ENCODE measurements at places on chromosomes 12 and 14.

- DNase-seq = no peak
Measured at GRCh38 chr14:60859525-60859924, 121.4 kb downstream of the TRMT5 start.

DNA sequence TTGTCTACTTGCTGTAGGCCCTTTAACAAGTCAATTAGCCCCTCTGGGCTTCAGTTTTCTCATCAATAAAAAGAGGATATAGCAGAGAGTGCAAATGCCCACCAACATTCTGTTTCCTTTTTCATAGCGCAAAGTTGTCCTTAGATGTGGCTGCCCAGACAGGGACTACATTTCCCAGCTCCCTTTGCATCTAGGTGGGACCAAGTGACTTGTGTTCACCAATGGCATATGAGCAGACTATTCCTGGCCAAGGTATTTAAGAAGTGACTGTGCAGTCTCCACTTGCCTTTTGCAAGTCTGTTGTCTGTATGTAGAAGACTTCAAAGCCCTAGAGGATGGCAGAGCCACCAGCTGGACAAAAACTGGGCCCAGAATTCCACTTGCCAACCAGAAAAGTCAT lies 59.7 kb downstream of the DAO start:
- peak; percentile 13 for DNase-seq

GRCh38 chr12:66456612-66457011 lies 154.3 kb downstream of the HELB start:
- no peak for DNase-seq

DNA sequence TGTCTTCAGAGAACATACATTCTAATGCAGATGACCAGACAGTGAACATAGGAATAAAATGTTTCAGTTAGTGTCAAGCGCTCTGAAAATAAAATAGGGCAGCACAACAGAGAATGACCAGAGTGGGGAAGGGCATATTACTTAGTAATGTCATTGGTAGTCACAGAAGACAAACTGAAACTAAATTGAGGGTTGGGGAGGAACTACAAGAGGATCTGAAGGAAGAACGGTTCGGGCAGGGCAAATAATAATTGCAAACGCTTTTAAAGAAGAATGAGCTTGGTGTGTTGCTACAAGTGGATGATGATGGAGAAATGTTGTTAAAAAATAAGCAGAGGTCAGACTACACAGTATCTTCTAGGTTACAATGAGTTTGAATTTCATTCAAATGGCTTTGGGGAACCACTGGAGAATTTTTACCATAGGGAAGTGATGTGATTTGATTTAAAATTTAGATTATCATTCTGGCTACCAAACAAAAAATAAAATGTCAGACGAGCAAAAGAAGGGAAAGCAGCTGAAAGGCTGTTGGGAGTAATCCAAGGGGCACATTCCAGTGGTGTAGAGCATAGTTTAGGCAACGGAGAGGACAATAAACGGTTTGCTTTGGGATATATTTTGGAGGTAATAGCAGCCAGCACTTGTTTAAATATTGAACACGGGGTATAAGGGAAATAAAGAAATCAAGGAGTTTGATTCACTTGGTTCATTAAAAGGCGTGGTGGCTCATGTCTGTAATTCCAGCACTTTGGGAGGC lies 56.3 kb upstream of the SLC6A13 start:
- DNase-seq = no peak

GRCh38 chr12:82047446-82047845 lies 288.3 kb upstream of the PPFIA2 start:
- DNase-seq = no peak

GRCh38 chr12:65656891-65657351 lies 167.4 kb upstream of the HMGA2 start:
- DNase-seq = peak; percentile 100

- no peak for DNase-seq
Measured at GRCh38 chr14:78683206-78683605, 513.0 kb downstream of the NRXN3 start.

- no peak for DNase-seq
Measured at GRCh38 chr12:71581206-71581605, 82.4 kb downstream of the ZFC3H1 start.

- DNase-seq = no peak
Measured at GRCh38 chr12:115619889-115620288, 657.6 kb downstream of the MED13L start.

GRCh38 chr12:116009805-116010204 lies 267.7 kb downstream of the MED13L start:
- peak; percentile 29 for DNase-seq

GRCh38 chr12:129009833-129010622 lies 156.8 kb downstream of the GLT1D1 start:
- no peak for DNase-seq

DNA sequence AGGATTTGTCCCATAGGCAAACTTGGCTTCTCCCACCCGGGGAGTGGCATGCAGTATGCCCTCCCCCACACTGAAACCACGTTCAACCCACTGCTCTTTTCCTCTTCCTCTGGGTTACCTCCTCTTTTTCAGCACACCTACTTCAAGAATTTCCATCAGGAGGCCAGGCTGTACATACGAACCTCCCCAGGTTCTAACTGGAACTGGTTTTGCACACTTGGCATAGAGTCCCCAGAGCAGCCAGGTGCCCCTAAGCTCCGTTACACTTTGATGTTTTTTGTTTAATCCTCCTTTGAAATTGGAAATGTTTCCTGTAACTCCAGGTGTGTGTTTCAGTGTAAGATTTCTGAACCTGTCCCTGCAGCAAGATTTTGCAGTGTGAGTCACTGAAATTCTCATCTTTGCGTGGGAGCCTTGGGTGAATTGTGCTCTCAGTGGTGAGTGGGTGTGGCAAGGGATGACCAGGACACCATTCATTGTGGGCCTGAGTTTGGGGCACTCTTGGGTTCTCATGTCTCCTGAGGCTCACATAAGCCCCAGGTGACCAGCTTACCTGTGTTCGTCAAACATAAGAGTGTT lies 18.2 kb downstream of the CD9 start:
- no peak for DNase-seq

DNA sequence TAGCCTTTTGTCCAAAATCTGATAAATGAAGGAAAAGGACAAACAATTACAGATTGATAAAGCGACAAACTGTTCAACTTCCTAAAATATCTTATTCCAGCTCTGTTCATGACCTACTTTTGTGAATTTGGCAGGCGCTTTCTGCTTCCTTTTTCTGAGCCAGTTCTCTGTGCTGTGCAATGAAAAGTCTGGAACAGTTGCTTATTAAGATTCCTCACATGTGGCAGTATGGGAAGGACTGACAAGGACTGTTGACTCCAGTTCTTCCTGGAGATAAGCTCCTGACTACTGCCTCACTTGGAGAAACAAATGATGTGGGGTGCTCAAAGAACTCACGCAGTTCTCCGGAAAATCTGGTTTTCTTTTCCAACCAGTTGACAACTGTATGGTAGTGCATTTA lies 58.3 kb upstream of the ANP32D start:
- DNase-seq = no peak

- DNase-seq = no peak
Measured at GRCh38 chr12:1966561-1967226, 37.6 kb downstream of the DCP1B start.

- DNase-seq = no peak
Measured at GRCh38 chr12:57135527-57136326, 7.4 kb downstream of the LRP1 start.

GRCh38 chr14:72126561-72126960 lies 194.3 kb downstream of the RGS6 start:
- DNase-seq = no peak

DNA sequence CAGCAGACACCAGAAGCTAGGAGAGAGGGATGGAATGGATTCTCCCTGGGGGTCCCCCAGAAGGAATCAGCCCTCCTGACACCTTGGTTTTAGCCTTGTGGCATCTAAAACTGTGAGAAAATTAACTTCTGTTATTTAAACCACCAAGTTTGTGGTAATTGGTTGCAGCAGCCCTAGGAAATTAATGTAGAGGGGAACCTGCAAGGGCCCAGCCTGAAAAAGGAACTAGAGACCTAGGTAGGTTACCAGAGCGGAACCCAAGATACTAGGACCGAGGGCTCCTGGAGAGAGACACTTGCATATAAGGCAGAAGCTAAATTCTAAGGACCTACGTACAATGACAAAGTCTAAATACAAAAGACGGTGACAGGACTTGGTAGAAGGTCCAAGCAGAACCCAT lies 8.1 kb upstream of the DENND5B start:
- DNase-seq = no peak

GRCh38 chr14:61661471-61662400 lies 33.6 kb upstream of the HIF1A start:
- DNase-seq = no peak

DNA sequence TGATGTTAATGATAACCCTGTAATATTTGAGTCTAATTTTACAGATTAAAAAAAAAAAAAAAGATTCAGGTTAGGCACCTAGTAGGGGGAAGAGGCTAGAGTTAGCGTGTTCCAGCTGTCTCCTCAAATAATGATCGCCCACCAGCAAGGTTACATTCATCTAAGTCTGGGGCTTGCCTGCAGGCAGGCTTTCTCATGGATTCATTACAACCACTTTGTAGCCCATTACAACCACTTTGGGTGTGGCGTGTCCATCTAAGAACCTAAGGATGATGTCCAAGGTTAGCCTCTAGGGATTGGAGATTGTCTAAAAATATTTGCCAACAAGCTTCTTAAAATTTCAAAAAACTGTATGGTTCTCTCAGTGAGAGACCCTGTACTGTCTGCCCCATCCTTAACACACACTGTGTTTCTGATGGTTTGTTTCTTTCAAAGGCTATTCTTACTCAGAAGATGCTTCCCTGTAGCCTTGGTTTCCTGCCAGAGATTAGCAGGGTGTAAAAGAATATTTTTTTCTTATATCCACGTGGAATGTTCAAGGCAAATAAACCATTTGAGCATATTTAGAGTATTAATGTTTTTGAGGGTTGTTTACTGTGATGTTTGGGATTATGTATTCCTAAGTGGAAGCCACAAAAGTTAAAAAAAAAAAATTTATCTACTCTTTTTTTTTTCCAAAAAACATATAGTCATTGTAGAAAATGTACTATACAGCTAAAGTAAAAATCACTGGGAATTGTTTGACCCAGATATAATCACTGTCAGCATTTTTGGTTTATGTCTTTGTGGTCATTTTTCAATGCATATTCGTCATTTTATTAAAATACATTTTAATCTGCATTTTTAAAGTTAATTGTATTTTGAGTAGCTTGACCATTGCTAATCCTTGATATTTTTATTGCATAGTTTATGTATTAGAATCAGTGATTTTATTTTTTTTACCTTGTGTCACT lies 1.7 kb downstream of the DYNC1H1 start:
- peak; percentile 10 for DNase-seq

DNA sequence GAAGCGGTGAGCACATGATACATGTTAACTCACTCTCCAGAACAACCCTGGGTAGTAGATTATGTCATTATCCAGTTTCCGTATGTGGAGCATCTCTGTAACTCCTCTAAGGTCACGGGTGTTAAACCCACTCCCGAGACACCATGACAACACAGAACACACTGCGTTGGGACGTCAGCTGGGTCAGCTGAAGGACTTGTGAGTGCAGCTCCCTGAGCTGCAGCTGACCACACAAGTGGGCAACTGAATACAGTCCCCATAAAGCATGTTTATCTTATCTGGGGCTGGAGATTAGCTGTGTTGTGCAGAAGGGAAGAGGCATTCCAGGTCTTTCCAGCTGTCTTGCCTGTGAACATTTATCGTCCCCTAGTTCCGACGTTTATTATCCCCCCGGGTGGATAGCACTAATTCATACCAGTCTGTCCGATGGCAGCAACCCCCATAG lies 211.5 kb downstream of the CHST11 start:
- DNase-seq = no peak

DNA sequence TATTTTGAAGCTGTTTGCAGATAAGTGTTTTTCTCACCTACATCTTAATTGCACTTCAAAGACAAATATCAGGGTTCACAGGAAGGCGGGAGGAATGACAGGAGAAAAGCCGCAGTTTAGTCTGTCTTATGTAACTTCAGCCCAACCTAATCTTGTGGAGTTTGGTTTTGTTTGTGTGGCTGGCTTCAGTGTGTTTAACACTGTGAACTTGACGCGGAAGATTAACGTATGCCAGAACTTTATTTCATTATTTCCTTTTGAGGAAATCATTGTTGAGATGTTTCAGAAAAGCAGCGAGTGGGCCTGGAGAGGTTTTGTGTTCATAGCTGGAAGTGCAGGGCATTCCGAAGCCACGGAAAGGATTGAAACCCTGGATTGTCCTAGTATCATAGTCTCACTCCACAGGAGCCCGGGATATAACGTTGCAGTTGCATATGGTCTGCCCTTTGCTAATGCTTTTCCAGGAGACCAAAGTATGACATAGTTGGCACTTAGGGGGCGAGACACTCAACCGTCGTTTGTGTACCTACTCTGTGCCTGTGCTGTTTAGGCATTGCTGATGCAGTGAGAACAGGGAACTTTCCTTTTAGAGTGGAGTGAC lies 2.0 kb downstream of the PELI2 start:
- DNase-seq = no peak

- DNase-seq = peak; percentile 20
Measured at GRCh38 chr14:74941676-74942097, 13.7 kb downstream of the PGF start.

DNA sequence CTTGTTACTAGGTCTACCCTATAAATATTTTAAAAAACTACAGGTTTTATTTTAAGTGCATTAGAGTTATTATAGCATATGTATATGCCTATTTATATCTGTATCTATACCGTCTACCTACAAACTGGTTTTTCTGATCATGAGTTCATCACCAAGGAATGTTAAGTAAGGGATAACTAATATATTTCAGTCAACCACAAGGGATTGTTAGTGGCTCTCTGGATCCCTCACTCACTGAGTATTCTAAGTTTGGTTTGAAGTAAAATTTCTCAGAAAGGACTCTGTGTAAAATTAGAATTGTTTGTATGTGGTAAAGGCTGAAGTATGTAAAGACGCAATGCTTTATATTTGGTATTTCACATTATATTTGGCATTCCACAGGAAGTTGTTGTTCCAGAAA lies 4.8 kb downstream of the EPYC start:
- no peak for DNase-seq

- no peak for DNase-seq
Measured at GRCh38 chr12:87720967-87721366, 308.2 kb downstream of the C12orf50 start.

DNA sequence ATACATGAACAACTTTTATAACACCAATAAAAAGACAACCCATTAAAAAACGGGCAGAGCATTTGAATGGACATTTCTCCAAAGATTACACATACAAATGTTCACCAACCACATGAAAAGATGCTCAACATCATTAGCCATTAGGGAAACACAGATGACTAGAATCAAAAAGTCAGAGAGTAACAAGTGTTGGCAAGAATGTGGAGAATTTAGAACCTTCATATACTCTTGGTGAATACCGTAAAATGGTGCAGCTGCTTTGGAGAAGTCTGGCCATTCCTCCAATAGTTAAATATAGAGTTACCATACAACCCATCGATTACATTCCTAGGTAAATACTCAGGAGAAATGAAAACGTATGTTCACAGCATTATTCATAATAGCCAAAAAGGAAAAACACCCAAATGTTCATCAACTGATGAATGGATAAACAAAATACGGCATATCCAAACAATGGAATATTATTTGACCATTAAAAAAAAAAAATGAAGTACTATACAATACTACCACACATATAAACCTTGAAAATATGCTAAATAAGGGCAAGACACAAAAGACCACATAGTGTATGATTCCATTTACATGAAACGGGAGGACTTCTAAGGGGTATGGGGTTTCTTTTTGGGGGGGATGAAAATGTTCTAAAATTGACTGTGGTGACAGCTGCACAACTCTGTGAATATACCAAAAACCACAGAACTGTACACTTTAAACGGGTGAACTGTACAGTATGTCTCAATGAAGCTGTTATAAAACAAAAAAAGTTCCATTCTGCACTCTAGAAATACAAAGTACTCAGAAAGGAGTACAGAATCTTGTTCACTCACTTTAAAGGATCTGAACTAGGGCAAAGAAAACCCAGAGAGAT lies 3.2 kb downstream of the CORO1C start:
- DNase-seq = no peak
